Natural killer cell (primary cell): ENCODE measurements at places on chromosomes 5 and 9. TPM values are rescaled to one million over a fixed set of nuclear protein-coding genes. Genes with fewer than 3 reads are reported as not detected.

Gene FOXD4L3
- not detected for total RNA-seq

Gene TRIP13
- total RNA-seq, result 0.56 TPM

Gene PCDHB12
- not detected for total RNA-seq

Gene SCAI
- total RNA-seq, result 13.0 TPM

Gene ARL14EPL
- not detected for total RNA-seq

Gene UBLCP1
- total RNA-seq, result 37.9 TPM

Gene ENTREP1
- total RNA-seq, result not detected

Gene SNAPC4
- 9.4 TPM for total RNA-seq

Gene SPINK13
- total RNA-seq, result not detected

Gene TMOD1
- total RNA-seq, result 2.0 TPM
